ENCODE measurements at places on chromosomes 1 and 21.

- no peak for DNase-seq
Measured at GRCh38 chr1:1969505-1969900, 34.1 kb downstream of the CFAP74 start.

DNA sequence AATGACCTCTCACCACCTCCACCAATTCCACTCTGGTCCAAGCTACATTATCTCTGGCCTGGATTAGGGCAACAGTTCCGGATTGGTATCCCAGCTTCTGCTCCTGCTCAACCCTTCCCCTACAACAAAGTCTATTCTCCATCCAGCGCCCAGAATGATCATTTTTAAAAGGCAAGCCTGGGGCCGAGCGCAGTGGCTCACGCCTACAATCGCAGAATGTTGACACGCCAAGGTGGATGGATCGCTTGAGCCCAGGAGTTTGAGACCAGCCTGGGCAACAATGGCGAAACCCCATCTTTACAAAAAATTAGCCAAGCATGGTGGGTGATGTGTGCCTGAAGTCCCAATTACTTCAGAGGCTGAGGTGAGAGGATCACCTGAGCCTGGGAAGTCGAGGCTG lies 2.2 kb downstream of the LYST start:
- DNase-seq = no peak

- DNase-seq = no peak
Measured at GRCh38 chr1:172431721-172432192, 11.3 kb downstream of the C1orf105 start.

DNA sequence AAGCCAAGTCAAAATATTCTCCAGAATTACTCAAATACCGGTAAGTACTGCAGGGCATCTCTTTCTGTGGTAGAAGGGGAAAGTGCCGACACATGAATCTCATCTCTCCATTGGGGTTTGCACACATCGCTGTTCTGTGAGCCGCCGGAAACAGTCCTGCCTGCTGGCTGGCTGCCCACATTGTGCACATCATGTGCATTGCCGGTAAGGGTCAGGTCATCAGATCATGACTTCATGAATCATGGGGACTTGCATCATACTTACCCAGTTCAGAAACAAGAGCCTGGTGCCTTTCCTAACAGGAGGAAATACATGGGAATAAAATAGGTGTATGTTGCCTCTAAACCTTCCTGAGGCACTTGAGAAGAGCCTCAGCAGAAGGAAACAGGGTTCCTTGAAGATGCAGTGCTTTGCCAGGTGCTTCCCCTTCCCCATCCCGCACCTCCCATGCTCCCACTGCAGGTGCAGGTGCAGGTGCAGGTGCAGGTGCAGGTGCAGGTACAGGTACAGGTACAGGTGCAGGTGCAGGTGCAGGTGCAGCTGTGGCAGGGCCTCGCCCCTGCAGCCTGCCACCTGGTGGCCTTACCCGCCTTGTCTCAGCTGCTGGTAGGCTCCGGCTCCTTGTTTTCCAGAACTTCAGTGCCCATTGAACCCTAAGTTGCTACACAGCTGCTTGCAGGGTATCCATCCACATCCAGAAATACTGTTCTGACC lies 26.5 kb downstream of the GPR137B start:
- DNase-seq = no peak

- no peak for DNase-seq
Measured at GRCh38 chr1:243267914-243268653, 12.2 kb downstream of the SDCCAG8 start.

All from cerebellar nuclear complex (tissue), 1 donor.